ENCODE measurements at places on chromosomes 16 and 17.

GRCh38 chr17:82940226-82941020 lies 100.6 kb upstream of the ZNF750 start:
- DNase-seq = no peak

- DNase-seq = no peak
Measured at GRCh38 chr16:88022076-88023042, 71.1 kb downstream of the BANP start.

GRCh38 chr17:37610971-37611370 lies 1.8 kb upstream of the SYNRG start:
- no peak for DNase-seq

GRCh38 chr16:23155445-23156049 lies 6.3 kb upstream of the USP31 start:
- peak; percentile 25 for DNase-seq

- peak; percentile 77 for DNase-seq
Measured at GRCh38 chr16:71367241-71367976, 8.9 kb downstream of the CALB2 start.

- no peak for DNase-seq
Measured at GRCh38 chr16:19505600-19506303, 16.1 kb downstream of the GDE1 start.

Data from activated CD4-positive, alpha-beta T cell treated with anti-CD3 and anti-CD28 coated beads for 36 hours (primary cell).